HEK293T (cell line): ENCODE measurements at places on chromosomes 5 and 9.

DNA sequence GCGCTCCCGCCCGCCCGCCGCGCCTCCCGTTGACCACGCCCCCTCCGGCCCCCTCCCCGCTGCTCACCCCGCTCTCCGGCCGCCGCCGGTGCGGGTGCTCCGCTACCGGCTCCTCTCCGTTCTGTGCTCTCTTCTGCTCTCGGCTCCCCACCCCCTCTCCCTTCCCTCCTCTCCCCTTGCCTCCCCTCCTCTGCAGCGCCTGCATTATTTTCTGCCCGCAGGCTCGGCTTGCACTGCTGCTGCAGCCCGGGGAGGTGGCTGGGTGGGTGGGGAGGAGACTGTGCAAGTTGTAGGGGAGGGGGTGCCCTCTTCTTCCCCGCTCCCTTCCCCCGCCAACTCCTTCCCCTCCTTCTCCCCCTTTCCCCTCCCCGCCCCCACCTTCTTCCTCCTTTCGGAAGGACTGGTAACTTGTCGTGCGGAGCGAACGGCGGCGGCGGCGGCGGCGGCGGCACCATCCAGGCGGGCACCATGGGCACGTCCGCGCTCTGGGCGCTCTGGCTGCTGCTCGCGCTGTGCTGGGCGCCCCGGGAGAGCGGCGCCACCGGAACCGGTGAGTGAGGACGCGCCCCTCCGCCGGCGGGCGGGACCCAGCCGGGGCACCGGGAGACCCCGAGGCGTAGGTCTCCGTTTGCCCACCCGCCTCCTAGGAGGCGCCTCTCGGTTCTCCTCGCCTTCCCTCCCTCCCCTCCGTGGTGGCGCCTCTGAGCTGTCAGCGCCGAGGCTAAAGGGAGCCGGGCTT is at the start of gene VLDLR:
Gene VLDLR, plus strand, starts transcription at position 66 of the 739 bp plus-strand sequence. Its CDS starts 403 bp downstream, at position 469.
- peak; percentile 50 for DNase-seq

- no peak for DNase-seq
Measured at GRCh38 chr9:131056781-131057506, 39.4 kb upstream of the AIF1L start.

DNA sequence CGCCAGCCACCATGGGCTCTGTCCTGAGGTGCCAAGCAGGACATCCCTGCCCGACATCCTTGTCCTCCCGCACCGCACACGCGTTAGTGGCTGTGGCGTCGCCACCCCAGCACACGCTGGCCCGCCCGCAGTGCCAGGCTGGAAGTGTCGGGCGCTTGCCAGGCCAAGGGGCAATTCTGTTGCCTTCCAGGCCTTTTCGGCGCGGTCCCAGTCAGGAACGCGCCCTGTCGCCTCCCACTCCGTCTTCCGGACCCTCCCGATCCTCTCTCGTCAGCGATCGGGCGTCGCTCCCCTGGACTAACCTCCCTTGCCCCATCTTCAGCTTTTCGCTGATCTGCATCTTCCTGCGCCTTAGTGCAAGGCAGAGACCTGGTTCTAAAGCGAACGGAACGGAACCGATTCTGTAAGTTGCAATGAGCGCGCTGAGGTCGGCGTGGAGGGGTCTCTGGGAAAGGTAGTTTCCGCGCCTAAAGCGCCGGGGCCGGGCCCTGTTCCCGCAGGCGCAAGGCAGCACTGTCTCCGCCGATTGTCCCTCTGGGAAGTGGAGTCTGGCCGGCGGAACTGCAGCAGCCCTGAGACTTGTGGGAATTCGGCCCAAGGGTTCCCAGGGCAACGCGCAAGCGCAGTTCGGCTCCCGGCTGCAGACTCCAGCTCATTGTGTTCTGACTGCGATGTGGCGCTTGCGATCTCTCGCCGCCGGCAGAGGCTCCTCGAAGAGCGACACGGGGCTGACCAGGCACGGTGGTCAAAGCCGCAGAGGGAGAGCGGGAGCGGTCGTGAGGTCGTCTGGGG is at the start of gene ZNF454:
Gene ZNF454, plus strand, starts transcription at position 630 of the 792 bp plus-strand sequence. CDS start 1,594 bp downstream, outside the sequence.
- DNase-seq, result no peak

- DNase-seq, result no peak
Measured at GRCh38 chr9:12980085-12980851, 205.4 kb downstream of the LURAP1L start.

DNA sequence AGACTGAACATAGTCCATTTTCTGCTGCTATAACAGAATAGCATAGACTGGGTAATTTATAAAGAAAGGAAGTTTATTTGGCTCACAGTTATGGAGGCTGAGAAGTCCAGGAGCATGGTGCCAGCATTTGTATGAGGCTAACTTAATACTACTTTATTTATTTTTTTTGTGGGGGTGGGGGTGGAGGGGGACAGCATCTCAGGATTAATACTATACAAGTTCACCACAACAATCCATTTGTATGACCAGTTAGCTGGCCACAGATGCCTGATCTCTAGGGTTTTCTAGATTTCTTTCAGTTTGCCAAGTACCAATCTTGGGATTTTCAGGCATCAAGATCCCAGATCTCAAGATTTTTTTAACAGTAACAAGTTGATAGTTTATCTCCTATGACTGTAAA is 20.3 kb downstream of the ANGPTL2 start:
- no peak for DNase-seq

DNA sequence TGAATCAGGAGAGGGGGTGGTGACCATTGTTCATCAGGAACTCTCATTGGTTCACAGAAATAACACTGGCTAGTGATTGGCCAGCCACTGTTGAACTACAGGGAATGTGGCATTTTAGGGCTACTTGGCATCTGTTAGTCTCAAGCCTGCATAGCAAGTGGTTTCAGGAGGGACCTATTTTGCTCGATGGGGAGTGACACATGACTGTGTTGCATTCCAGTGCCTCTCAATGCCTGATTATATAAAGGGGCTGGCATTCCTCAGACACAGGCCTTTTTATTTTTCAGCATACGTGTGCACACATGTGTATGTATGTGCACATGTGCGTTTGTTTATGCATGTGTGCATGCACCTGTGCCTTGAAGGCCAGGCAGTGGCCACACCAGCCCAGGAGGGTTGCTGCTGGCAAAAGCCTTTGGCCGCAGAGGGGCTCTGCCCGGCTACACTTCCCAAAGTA is 23.2 kb downstream of the FGD3 start:
- no peak for DNase-seq

- DNase-seq, result no peak
Measured at GRCh38 chr5:174325431-174325830, 279.9 kb downstream of the NSG2 start.

DNA sequence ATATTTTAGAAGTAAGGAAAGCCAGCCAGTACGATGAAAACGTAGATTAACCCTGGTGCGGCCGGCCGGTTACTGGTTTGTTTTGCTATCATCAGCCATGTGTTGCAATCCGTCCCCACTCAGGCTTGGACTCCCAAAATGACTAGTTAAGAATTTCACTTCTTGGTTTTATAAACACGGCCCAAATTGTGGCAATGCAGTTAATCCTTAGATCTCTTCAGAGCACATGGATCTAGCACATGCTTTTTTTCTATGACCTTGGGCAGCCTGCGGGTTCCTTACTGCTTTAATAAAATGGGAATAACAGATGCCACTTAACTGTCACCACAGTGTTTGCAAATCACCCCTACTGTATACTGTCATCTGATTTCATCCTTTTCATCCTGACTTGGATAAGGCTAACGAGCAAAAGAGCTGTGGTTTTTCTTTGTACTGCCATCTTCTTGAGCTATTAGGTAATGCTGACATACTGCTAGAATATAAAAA is 1.5 kb downstream of the NDFIP1 start:
- no peak for DNase-seq

GRCh38 chr5:1883120-1883924 is 597 bp upstream of the IRX4 start:
- DNase-seq, result peak; percentile 73

DNA sequence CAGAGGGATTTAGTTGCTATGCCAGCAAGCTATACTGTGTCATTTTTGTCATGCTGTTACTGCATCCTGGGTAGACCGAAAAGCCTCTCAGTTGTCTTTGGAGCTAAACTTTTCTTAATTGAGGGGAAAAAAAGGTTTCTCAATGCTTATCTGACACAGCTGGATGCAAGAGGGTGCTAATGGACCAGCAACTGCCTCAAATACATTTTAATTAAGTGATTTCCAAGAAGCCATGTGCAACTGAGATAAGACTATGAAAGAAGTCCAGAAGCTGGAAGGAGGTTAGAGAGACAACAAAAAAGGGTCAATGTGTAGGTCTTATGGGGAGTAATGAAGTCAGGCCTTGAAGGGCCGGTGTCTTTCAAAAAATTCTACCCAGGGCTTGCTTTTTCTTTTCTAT is 465.7 kb upstream of the DMAC1 start:
- no peak for DNase-seq

DNA sequence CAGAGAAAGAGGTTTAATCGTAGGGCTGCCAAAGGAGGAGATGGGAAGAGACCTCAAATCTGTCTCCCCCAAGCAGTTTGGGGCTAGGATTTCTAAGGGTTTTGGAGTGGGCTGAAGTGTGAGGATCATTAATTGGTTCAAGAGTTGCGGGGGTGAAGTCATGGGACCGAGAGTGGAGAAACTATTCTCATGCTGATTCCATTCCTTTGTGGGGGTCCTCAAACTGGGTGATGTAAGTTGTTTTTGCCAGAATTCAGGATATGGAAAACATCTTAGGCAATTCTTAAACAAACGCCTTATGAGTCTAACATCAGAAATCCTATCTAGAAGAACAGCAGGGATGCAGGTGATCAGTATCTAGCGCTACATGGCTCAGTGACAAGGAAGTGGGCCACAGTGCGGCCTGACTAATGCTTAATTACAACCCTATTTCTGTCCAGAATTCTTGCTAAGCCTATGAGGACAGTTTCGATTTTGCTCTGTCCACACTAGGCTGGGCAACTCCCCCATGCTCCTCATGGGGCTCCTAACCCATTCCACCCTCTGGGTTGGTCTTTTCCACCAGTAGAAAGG is 27.7 kb upstream of the TRIO start:
- DNase-seq, result no peak

DNA sequence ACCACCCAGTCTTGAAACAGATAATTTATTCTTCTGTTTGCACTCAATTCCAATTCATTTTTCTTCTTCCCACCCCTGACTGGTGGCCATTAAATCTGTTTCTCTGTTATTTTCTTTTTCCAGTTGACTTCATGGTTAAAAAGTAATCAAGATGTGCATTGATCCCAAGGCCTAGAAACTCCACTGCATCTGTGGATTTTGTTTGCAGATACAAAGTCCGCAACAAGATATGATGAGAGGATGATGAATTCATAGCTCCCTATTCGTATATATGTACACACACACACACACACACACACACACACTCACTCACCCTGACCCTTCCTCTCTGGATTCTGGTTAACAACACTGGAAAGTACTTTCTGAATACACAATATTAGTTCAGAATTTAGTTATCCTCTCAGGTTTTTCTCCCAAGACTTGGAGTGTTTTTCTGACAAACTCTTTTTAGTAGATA is 52.4 kb downstream of the CD180 start:
- DNase-seq, result no peak

GRCh38 chr5:75654693-75655295 is 43.5 kb downstream of the ANKDD1B start:
- no peak for DNase-seq

- no peak for DNase-seq
Measured at GRCh38 chr5:132279801-132280200, 14.4 kb upstream of the SLC22A4 start.

GRCh38 chr5:6818594-6819511 is 105.6 kb downstream of the TENT4A start:
- DNase-seq, result no peak

DNA sequence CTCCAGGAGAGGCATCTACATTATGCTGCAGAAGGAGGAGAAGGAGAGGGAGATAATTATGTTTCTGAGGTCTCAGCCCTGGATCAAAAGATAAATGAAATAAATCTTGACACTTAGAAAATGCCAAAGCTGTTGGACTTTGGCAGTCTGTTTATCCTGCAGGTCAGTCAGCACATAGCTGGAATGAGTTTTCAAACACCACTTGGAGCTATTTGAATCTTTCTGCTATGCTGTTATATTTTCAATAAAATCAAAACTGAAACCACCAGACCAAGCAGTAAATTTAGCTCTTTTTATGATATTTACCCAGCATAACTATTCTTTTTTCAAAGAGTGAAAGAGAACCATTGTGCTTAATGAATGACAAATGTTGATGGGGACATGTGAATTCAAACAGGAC is 505.1 kb upstream of the ITGA1 start:
- DNase-seq, result no peak

DNA sequence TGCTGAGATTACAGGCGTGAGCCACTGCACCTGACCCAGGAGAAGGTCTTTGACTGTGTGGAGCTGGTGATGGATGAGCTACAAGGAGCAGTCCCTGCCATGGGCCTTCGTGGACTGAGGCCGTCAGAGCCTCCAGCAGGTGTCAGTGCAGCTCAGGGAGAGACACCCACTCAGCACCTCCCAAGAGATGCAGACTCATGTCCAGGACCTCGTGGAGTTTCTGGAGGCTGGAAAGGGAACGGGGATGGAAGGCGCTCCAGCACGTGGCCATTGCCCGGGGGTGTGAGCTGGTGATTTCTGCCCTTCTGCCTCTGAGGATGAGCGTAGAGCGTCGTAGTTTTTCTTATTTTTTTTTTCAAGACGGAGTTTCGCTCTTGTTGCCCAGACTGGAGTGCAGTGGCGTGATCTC is 9.5 kb downstream of the TOR4A start:
- DNase-seq, result peak; percentile 86

DNA sequence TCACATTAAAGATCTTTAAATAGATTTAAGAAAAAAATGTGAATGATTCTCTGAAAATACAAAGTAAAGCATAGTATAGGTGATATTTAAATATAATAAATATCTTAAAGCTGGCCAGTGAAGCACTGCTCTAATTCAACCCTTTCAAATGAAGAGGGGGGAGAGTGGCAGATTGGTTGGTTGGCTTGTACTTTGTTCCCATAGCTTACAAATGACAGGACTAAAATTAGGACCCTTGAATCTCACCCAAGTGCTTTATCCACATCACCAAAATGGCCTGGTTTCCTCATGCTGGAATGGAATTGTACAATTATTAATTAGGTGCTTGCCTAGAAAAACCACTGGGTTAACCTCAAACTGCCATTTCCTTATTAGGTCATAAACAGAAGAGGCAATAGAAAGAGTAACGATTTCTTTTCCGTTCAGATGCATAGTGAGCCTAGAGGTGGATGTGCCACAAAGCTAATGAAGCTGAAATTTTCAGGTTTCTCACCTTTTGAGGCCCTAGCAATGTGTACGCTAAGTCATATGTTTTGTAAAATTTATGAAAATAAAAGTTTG is 354.5 kb upstream of the CDH6 start:
- DNase-seq, result no peak

DNA sequence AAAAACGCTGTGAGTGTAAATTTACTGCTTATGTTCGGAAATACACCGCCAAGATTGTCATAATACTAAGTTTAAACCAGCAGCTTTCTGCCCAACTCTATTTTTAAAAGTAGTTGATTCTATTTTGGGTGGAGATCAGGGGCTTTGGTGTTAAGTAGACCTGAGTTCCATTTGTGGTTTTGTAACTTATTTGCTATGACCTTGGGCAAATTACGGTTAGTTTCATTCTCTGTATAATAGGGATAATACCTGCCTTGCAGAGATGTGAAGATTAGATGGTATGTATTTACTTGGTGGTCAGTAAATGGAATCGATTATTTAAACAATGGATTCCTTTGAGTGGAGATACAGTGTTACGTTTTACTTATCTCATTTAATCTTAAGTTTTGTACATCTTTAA is 1.6 kb downstream of the RAD23B start:
- no peak for DNase-seq
